NCI-H2029 (cell line): ENCODE measurements at places on chromosomes 7 and 10.

DNA sequence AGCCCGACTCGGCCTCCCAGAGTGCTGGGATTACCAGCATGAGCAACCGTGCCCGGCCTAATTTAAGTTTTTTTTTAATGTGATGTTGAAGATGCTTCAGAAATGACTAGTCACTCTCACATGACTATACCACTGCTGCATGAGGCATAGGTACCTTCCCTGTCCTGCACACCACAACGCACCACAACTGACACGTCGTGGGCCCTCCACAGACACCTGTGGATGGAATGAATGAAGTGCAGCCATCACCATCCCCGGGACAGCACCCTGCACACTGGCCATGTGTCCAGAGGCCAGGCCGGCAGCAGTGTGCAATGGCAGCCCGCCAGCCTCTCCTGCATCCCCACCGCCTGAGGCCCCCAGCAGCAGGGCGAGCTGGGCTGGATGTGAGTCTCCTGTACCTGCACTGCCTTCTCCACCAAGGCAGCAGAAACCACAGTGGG lies 55.1 kb downstream of the VOPP1 start:
- no peak for DNase-seq

DNA sequence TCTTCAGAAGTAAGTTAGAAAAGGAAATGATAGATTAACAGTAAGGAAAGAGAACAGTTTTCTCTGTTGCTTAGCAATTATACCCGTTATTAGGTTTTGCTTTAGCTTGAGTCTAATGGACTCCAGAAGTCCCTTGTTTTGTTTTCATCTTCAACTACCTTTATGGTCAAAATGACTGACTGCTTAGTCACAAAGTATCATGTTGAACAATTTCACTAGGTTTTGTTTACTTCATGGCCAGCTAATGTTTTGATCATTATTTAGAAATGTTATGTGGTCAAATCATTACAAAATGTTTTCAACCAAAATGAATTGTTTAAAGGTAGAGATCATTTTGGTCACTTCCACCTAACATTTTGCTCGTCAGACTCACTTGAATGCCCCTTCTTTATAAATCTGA lies 1.9 kb downstream of the UBN2 start:
- no peak for DNase-seq

DNA sequence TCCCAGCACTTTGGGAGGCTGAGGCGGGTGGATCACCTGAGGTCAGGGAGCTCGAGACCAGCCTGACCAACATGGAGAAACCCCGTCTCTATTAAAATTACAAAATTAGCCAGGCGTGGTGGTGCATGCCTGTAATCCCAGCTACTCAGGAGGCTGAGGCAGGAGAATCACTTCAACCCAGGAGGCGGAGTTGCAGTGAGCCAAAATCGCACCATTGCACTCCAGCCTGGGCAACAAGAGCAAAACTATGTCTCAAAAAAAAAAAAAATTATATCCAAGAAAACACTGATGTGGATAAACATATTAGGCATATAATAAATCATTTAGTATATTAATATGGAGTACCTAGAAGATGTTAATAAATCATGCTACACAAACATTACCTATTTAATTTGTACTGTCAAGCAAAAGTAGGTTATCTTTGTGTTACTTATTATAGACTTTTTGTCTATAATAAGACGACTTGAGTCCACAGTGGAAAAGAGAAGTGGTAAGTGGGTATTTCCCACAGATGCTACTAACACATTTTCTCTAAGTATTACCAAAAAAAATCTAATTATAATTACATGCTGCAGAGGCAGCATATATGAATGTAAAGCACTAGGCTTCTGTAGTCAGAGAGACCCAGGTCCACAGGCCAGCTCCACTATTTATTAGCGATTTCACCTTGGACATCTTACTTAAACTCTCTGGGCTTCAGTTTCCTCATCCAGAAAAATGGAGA lies 34.5 kb downstream of the DNMBP start:
- no peak for DNase-seq

DNA sequence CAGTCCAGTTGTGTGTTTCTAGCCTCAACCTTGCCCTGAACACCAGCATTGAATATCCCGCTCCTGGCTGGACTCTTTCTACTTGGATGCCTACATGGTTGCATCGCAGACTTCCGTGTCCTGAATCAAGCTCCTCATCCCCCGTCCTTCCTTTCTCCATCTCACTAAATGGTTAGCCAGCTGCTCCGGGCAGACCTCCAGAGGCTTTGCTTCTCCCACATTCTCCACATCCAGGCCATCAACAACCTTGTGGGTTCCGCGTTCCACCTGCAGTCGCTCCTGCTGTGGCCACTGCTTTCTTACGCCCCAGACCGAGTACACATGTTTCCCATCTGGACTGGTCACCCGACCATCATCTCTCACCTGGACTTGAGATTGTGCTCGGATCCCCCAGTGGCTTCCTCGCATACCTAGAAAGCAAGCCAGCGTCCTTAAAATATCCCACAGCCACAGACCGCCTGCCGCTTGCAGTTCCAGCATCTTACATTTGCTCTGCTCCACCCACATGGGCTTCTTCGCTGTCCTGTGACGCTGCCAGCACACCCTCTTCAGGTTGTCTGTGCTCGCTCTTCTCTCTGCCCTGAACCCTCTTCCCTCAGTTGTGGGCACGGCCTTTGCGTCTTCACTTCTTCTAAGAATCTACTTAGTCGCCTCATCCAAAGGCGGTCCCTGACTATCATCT lies 25.9 kb downstream of the CELF2 start:
- no peak for DNase-seq

DNA sequence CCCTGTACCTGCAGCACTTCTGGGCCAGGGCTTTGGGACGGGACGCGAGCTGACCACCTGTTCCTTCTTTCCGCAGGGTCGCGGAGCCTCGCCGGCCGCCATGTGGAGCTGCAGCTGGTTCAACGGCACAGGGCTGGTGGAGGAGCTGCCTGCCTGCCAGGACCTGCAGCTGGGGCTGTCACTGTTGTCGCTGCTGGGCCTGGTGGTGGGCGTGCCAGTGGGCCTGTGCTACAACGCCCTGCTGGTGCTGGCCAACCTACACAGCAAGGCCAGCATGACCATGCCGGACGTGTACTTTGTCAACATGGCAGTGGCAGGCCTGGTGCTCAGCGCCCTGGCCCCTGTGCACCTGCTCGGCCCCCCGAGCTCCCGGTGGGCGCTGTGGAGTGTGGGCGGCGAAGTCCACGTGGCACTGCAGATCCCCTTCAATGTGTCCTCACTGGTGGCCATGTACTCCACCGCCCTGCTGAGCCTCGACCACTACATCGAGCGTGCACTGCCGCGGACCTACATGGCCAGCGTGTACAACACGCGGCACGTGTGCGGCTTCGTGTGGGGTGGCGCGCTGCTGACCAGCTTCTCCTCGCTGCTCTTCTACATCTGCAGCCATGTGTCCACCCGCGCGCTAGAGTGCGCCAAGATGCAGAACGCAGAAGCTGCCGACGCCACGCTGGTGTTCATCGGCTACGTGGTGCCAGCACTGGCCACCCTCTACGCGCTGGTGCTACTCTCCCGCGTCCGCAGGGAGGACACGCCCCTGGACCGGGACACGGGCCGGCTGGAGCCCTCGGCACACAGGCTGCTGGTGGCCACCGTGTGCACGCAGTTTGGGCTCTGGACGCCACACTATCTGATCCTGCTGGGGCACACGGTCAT lies 13.3 kb downstream of the GPR146 start:
- DNase-seq = no peak

GRCh38 chr10:82628373-82628772 lies 753.4 kb downstream of the NRG3 start:
- no peak for DNase-seq
